Left forelimb (tissue), 1 donor: ENCODE measurements at places on chromosomes 16 and 17.

GRCh38 chr17:39608142-39608981 is 642 bp upstream of the NEUROD2 start:
- DNase-seq = no peak

DNA sequence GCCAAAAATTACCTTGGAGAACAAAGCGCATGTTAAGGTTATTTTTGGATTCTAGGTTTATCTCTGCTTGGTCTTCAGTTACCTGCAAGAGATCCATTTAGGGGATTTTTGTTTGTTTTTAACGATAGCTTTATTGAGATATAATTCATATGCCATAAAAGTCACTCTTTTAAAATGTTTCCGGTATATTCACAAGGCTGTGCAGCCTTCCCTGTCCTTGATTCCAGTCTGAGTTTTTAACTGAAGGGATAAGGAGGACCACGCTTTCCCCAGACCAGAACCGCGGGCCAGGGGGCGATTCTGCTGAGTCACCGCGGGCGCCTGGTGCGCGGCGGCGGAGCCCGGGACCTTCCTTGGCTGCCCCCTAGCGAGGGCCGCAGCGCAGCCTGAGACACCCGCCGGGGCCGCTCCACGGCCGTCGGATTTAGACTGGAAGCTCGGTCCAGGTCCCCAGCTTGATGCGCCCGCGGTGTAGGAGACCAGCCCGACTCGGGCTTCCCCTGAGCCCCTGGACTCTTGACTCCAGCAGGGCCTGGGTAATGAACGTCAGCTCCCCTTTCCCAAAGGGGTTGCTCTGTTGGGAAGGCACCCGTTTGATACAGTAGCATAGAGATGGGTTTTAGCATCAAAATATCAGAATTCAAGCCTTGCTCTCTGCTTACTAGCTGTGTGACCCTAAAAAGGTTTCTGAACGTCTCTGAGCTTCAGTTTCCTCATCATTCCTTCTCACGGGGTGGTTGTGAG is 50.0 kb upstream of the STH start:
- peak; percentile 71 for DNase-seq

- no peak for DNase-seq
Observed at GRCh38 chr17:57888311-57889216, 38.7 kb upstream of the MRPS23 start.

- DNase-seq = no peak
Observed at GRCh38 chr16:23917621-23918020, 81.8 kb downstream of the PRKCB start.

GRCh38 chr17:81400996-81401722 is 5.9 kb downstream of the BAHCC1 start:
- DNase-seq = no peak

- DNase-seq = no peak
Observed at GRCh38 chr16:66662445-66663194, 33.9 kb downstream of the CMTM4 start.

DNA sequence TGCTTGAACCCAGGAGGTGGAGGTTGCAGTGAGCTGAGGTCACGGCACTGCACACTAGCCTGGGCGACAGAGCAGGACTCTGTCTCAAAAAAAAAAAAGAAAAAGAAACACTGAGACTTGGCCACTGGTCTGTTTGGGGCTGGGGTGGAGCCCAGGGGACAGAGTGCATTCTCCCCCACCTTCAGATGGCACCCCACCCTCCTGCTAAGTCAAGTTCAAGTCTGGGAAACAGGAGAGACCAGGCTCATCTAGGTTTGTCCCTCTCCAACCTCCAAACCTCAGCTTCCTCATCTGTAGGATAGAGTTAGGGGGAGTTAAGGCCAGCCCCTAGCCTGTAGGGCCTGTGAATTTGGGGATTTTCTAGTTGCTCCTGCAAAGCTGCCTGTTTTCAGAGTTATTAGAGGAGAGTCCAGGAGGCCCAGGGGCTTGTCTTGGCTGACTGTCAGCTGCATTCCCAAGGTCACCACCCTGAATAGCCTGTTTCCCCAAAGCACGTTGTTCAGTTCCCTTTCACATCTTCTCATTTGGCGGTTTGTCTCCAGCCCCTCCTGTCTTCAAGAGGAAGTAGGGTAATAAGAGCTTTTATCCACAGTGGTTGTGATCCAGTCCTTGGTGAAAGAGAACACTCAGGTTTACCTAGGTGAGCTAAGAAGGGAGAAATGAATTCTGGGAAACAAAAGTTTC is 2.2 kb downstream of the MT3 start:
- no peak for DNase-seq

GRCh38 chr17:82238472-82239201 is 9.8 kb downstream of the SLC16A3 start:
- DNase-seq = no peak

DNA sequence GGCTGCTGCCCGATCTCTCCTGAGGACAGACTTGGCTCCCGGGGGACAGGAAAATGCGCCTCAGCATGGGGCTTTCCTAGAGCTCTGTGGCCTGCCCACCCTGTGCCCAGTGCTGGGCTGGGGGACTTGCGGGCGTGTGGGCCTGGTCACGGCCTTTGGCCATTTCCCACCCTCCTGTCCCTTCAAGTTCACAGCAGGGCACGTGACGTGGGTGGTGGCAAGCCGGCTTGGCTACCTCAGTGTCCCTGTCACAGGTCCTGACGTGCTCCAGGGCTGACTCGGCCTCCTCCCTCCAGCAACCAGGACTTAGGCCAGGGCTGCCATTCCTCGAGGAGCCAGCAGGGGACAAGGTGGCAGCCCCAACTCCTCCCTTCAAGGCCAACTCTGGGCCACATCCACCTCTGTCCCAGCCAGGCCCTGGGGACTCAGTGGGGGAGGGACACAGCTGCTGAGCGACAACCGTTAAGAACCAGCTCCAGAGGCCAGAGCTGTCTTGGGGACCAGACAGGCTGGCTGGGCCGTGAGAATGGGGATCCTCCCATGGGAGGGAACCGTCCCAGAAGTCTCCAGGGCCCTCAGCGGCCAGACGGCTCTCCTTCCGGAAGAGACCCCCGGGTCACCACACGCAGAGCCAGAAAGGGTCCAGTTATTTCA is 981 bp upstream of the UNC13D start:
- peak; percentile 67 for DNase-seq

DNA sequence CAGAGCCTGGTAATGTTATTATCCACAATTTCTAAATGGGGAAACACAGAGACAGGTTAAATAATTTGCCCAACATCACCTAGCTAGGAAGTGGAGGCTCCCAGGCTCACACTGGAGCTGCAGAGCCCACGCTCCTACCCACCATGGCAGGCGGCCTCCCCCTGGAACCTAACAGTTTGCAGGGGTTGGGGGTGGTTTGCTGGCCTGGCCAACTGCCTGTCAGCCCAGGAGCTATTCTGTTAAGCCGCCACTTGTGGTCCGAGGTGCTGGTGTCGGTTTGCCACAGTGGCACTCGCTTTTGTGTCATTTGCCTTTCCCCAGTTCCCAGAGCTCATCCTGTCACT is 3.6 kb downstream of the PRCD start:
- no peak for DNase-seq

DNA sequence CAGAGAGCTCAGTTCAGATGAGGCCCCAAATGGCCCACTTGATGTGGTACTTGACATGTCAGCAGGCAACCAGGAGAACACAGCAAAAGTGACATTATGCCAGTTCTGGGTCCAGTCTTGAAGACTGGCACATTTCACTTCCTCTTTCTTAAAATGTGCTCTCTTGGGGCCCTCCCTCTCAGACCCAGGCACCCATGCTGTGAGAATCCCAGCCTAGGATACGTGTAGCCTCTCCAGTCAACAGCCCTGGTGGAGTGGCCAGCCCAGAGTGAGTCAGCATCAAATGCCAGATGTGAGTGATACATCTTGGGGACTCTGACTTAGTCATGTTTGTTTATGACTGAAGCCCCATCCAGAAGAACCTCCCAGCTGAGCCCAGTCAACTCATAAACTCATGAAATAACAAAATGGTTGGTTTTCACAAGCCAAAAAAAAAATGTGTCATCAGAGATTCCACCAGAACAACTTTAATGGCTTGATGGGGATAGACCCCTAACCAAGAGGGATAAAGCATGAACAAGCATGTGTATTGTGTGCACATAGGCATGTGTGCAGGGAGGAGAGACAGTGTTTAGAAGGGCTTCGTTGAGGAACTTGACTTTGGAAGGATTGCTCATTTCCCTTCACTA is 82.5 kb upstream of the TNRC6C start:
- no peak for DNase-seq

DNA sequence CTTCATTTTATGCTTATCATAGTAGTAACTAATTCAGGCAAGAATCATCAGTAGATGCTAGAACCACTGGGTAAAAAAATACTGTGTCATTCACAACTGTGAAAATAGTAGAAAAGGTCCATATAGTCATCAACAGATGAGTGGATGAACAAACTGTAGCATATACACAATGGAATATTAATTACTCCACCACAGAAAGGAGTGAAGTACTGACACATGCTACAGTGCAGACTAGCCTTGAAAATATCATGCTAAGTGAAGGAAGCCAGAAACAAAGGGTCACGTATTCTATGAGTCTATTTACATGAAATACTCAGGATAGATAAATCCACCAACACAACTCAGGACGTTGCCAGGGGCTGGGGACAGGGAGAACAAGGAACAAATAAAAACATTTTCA is 13.3 kb downstream of the USP22 start:
- DNase-seq = no peak

DNA sequence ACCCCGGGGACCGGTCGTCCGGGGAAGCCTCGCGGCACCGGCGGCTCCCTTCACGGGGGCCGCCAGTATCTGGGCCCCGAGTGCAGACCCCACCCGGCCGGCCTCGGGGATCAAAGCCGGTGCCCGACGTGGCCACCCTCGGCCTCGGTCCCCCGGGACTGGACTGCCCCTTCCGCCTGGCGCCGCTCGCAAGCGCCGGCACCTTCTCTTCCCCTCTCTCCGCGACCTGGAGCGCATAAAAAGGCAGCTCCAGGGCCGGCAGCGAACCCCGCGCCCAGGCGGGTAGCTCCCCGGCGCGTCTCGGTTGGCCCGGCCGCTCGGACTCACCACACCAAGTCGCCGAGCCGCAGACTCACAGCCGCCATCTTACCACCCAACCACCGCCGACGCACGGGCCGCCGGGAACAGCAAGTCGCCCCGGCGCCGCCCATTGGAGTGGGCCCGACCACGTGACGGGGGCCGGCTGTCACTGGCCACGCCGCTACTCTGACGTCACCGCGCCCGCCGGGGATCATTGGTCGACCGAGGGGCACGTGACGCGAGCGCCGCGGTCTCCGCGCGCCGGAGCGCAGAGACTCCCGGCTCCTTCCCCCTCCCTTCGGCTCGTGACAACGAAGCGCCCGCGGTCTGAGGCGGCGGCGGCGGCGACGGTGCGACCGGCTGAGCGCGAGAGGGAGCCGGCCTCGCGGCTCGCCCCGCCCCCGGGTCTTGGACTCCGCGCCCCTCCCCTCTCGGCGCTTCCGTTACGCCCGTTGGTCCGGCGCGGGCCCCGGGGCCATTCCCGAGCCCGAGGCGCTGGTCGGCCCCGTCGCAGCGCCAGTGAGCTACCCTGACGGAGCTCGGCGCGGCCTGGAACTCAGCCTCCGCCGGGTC is at the start of the genes GLYR1 and UBN1:
GLYR1 (minus strand) TSS at position 388 of the 873 bp plus-strand sequence; CDS start at position 365, 23 bp downstream.
UBN1 (plus strand) TSS at position 581 of the 873 bp plus-strand sequence. CDS start 5,437 bp downstream, outside the sequence.
- peak; percentile 100 for DNase-seq

- no peak for DNase-seq
Observed at GRCh38 chr17:521183-521525, 168.5 kb upstream of the RPH3AL start.

- no peak for DNase-seq
Observed at GRCh38 chr17:79095345-79096055, 20.9 kb downstream of the ENGASE start.

- DNase-seq = no peak
Observed at GRCh38 chr17:76091526-76092286, 11.9 kb downstream of the EXOC7 start.

GRCh38 chr17:4788159-4788806 is 481 bp upstream of the GLTPD2 start:
- no peak for DNase-seq

- DNase-seq = no peak
Observed at GRCh38 chr16:72372087-72373045, 200.4 kb upstream of the PMFBP1 start.

GRCh38 chr16:12573300-12573699 is 230.4 kb downstream of the CPPED1 start:
- DNase-seq = no peak

- DNase-seq = no peak
Observed at GRCh38 chr17:75738218-75738802, 17.1 kb downstream of the ITGB4 start.

GRCh38 chr17:79012563-79013134 is 3.1 kb upstream of the CANT1 start:
- DNase-seq = no peak

- DNase-seq = no peak
Observed at GRCh38 chr16:85202051-85202601, 89.9 kb upstream of the CIBAR2 start.

DNA sequence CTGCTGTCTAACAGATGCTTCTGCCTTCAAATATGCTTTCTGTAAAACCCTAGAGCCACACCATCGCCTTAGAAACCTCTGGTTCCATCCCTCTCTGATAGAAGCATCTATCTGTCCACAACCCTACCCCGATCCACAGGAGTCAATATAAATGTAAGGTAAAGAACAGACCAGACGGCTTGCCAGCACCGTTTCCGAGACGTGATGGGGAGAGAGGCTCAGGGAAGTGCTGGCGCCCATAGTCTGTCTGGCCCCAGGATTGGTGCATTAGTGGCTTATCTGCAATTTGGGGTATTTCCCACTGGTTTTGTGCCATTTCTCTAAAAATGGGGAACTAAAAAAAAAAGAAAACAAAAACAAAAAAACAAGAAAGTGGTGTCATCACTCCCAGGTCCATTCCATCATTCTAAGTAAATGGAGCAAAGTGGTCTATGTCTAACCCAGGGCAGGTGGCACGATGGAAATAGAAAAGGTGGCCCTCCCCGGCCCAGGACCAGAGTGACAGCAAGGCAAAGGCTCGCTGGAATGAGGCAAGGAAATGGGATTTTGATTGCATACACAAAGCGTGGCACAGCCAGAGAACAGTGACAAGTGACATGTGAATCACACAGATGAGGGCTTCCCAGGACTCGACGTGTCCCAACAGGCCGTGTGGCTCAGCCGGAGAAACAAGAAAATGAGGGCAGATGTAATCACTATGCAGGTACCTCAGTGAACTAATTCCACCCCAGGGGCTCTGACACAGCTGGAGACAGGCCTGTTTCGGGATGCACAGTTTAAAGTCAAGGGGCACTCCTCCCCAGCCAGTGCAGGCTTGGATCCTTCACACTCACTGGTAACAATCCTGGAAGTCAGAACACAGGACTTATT is 125.6 kb downstream of the GAS7 start:
- DNase-seq = no peak

- DNase-seq = no peak
Observed at GRCh38 chr17:73476890-73477350, 165.1 kb upstream of the CDC42EP4 start.

- DNase-seq = peak; percentile 88
Observed at GRCh38 chr16:22425036-22425801, 50.8 kb upstream of the CDR2 start.

DNA sequence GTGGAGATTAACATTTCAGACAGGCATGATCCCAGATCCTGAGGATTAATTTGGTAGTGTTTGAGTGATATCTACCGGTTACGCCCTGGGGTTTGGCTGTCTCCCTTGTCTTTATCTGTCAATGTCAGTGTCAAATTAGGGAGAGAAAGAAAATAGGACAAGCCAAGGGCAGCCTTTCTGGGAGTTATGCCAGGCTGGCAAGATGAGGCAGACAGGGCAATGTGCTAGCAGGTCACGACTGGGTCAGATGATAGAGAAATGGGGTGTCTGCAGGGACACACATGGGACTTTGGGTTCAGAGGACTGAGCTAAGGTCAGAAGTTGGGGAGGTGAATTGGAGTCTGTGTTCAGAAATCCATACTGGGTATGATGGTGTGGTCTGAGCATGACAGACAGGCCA is 27.4 kb upstream of the LYRM9 start:
- DNase-seq = no peak

- no peak for DNase-seq
Observed at GRCh38 chr17:20271011-20271610, 196.2 kb downstream of the LGALS9B start.
